ENCODE measurements at places on chromosomes 2 and 18. TPM values are rescaled to one million over a fixed set of nuclear protein-coding genes. Genes with fewer than 3 reads are reported as not detected.
A peak's percentile ranks its signal among the peaks of the same experiment; 100 is the strongest.

GRCh38 chr2:39469807-39470206 is 32.7 kb upstream of the MAP4K3 start:
- DNase-seq, result no peak
- H3K4me1 ChIP-seq, result peaks cover 34% of the 10 kb centered on the region
- no peaks in the 10 kb centered on the region for H3K27me3 ChIP-seq
- no peak overlapping the region for H3K4me3 ChIP-seq
- H3K27ac ChIP-seq, result no peak overlapping the region

The PARD6G gene
- total RNA-seq, result 28.3 TPM

The HOXD8 gene
- total RNA-seq, result not detected

DNA sequence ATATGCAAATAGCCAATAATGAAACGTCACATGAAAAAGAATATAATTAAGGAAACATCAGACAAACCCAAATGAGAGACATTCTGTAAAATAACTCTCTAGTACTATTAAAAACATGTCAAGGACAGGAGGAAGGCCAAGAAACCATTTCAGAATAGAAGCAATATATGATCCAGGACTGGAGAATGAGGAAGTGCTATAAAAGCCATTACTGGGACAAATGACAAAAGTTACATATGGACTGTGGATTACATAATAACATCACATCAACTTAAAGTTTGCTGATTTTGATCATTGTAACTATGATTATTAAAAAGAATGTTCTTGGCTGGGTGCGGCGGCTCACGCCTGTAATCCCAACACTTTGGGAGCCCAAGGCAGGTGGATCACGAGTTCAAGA is 81.3 kb downstream of the CRACDL start:
- H3K36me3 ChIP-seq, result no peaks in the 10 kb centered on the region
- peaks cover 29% of the 10 kb centered on the region for H3K27me3 ChIP-seq
- no peaks in the 10 kb centered on the region for H3K4me1 ChIP-seq
- DNase-seq, result no peak
- H3K27ac ChIP-seq, result no peak overlapping the region

DNA sequence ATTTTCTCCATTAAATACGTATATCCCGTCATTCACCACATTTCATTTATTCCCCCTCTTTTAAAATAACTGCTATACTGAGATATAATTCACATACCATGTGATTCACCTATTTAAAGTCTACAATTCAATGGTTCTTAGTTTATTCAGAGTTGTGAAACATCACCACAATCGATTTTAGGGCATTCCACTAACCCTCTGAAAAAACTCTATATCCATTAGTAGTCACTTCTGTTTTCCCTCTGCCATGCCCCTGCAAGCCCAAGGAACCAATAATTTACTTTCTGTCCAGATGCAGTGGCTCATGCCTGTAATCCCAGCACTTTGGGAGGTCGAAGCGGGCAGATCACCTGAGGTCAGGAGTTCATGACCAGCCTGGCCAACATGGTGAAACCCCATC is 95.5 kb upstream of the FZD5 start:
- no peak for DNase-seq
- no peaks in the 10 kb centered on the region for H3K27me3 ChIP-seq
- H3K4me3 ChIP-seq, result no peak overlapping the region
- H3K36me3 ChIP-seq, result no peaks in the 10 kb centered on the region

DNA sequence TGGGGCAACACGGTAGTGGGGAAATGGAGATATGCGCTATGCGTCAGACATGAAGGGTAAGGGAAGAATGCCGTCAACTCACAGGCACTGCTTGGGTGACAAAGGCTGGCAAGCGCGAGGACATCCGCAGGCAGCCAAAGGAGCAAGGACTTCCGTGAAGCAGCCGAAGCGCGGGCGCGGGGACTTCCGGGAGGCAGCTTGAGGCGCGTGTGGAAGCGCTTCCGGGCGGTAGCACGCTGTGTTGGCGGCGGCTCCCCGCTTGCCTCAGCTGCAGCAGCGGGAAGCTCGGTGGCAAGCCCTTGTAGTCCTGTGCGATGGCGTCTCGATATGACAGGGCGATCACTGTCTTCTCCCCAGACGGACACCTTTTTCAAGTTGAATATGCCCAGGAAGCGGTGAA is at the start of gene PSMA8:
Gene PSMA8, plus strand, starts transcription at position 218 of the 400 bp plus-strand sequence. Its CDS starts 97 bp downstream, at position 315.
- no peaks in the 10 kb centered on the region for H3K27me3 ChIP-seq
- no peaks in the 10 kb centered on the region for H3K4me1 ChIP-seq
- H3K36me3 ChIP-seq, result no peaks in the 10 kb centered on the region

The MOCOS gene
- 2.6 TPM for total RNA-seq

GRCh38 chr18:21110713-21111345 is 784 bp downstream of the ROCK1 start:
- peaks cover 4% of the 10 kb centered on the region for H3K36me3 ChIP-seq
- no peak for DNase-seq
- H3K27ac ChIP-seq, result peak overlapping the region; percentile 96
- peaks cover 7% of the 10 kb centered on the region for H3K27me3 ChIP-seq
- no peak overlapping the region for H3K4me3 ChIP-seq

GRCh38 chr2:11121099-11121822 is 34.0 kb upstream of the SLC66A3 start:
- no peak overlapping the region for H3K27ac ChIP-seq
- no peaks in the 10 kb centered on the region for H3K4me1 ChIP-seq
- no peak overlapping the region for H3K4me3 ChIP-seq
- no peak for DNase-seq

The HOXD1 gene
- not detected for total RNA-seq

- no peaks in the 10 kb centered on the region for H3K36me3 ChIP-seq
- H3K27ac ChIP-seq, result no peak overlapping the region
- peak overlapping the region; percentile 99 for H3K4me3 ChIP-seq
Observed at GRCh38 chr18:26545335-26546123, 2.8 kb downstream of the KCTD1 start.

DNA sequence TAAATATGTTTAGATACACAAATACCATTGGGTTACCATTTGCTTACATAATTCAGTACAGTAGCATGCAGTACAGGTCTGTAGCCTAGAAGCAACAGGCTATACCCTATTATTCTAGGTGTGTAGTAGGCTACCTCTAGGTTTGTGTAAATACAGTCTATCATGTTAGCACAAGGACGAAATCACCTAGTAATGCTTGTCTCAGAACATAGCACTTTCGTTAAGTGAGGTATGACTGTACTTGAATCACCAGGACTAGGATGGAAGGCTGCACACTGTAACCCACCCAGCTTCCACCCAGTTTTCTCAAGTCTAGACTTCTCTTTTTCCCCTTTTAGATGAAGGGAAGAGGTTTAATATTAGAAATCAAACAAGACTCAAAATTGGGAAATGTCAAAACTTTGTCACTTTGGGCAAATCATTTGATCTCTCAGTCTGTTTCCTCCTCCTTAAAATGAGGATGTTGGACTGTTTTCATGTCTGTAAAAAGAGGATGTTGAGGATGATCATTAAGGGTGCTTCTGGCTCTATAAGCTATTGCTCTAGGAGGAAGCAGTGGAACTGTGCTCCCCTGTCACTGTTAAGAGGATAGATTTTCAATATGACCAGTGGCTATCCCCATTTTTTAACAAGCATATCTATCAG is 3.7 kb upstream of the SOCS6 start:
- peaks cover 2% of the 10 kb centered on the region for H3K27me3 ChIP-seq
- peaks cover 3% of the 10 kb centered on the region for H3K36me3 ChIP-seq
- H3K4me3 ChIP-seq, result no peak overlapping the region
- no peak overlapping the region for H3K27ac ChIP-seq
- peaks cover 9% of the 10 kb centered on the region for H3K4me1 ChIP-seq

GRCh38 chr2:63047321-63048279 is 3.0 kb upstream of the OTX1 start:
- DNase-seq, result peak; percentile 28
- H3K27ac ChIP-seq, result peak overlapping the region; percentile 30
- H3K4me1 ChIP-seq, result peaks cover 62% of the 10 kb centered on the region
- H3K36me3 ChIP-seq, result peaks cover 16% of the 10 kb centered on the region
- peak overlapping the region; percentile 88 for H3K4me3 ChIP-seq

DNA sequence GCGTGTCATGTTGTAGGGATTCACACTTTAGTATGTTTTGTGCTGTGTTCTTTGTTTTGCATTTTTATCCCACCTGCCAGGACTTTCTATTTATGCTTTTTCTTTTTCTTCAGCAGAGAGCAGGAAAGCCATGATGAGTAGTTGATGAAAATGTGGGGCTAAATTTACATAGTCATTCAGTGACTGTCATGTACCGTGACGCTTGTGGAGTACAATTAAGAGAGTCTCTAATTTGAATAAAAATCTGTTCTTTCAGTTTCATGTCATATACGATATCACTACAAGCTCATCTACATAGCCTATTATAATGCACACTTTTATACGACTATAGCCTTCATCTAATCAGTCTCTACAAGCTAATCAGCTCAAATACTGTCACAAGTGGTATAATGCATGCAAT is 112.7 kb upstream of the SPATS2L start:
- no peaks in the 10 kb centered on the region for H3K4me1 ChIP-seq
- DNase-seq, result no peak
- no peak overlapping the region for H3K27ac ChIP-seq
- H3K36me3 ChIP-seq, result no peaks in the 10 kb centered on the region
- no peak overlapping the region for H3K4me3 ChIP-seq

The KCNG2 gene
- total RNA-seq, result not detected

DNA sequence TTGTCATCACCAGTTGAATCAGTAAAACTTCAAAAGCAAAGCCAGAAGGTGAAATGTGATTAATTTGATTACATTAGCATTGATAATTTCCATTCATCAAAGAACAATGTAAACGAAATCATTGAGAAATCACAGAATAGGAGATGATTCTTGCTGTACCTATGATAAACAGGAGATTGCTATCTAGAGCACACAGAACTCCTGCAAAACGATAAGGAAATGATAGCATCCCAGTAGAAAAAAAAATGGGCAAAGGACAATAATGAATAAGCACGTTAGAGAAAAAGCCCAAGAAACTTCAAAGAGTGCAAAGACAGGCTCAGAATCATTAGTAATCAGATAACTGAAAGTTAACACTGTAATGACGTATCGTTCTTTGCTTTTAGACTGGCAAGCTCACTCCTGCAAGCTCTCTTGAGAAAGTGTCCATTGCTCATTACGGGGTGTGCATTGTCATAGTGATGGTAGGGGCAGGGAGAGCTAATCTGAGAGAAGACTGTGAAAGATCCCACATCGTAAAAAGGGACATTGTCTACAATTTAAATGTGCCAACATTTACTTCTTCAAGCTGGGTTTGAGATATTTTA is 143.6 kb downstream of the SPP2 start:
- H3K4me1 ChIP-seq, result no peaks in the 10 kb centered on the region
- DNase-seq, result no peak
- H3K27me3 ChIP-seq, result peaks cover 9% of the 10 kb centered on the region
- no peaks in the 10 kb centered on the region for H3K36me3 ChIP-seq
- no peak overlapping the region for H3K4me3 ChIP-seq

DNA sequence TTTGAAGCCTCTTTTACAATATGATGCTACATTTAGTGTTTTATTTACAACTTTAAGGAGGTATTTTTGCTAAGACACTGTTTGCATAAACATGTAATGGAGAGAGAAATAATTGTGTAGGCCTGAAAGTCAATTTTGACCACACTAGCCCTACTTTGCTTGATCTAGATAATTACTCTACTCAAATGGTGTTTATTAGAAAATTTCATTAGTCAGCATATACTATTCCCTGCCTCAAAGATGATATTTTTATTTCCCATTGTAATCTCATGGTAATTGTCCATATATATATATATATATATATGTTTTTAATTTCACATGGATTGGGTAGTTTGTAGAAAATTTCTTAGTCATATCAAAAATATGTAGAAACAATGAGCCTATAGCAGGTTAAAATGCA is 632.2 kb downstream of the SATB2 start:
- H3K27ac ChIP-seq, result no peak overlapping the region
- no peaks in the 10 kb centered on the region for H3K4me1 ChIP-seq
- no peaks in the 10 kb centered on the region for H3K27me3 ChIP-seq
- no peaks in the 10 kb centered on the region for H3K36me3 ChIP-seq
- DNase-seq, result no peak
- H3K4me3 ChIP-seq, result no peak overlapping the region

DNA sequence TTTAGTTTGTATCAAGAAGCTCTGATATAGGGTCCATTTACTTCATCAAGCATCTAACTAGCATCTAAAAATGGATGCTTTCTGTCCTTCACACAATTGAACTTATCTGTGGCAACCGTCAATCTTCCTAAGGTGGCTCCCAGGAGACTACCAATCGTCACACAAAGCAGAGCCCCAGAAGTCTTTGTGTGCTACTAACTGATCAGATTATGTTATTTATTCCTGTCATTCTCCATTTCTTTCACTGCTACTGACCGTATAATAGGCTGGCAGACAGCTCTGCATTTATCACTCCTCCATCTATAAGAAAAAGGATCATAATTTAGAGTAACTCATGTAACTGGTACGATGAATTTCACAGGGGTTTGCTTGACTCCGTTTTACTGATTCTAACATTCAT is 585.0 kb upstream of the NXPH2 start:
- H3K36me3 ChIP-seq, result no peaks in the 10 kb centered on the region
- no peak for DNase-seq
- H3K4me3 ChIP-seq, result no peak overlapping the region
- no peak overlapping the region for H3K27ac ChIP-seq
- H3K4me1 ChIP-seq, result peaks cover 7% of the 10 kb centered on the region
- H3K27me3 ChIP-seq, result no peaks in the 10 kb centered on the region

The STAT4 gene
- total RNA-seq, result 1.0 TPM

The MC5R gene
- total RNA-seq, result not detected

- H3K27ac ChIP-seq, result no peak overlapping the region
- peaks cover 11% of the 10 kb centered on the region for H3K4me1 ChIP-seq
- H3K4me3 ChIP-seq, result no peak overlapping the region
- H3K27me3 ChIP-seq, result no peaks in the 10 kb centered on the region
Observed at GRCh38 chr18:38957736-38958135, 1392.1 kb upstream of the CELF4 start.

The REG1B gene
- not detected for total RNA-seq

GRCh38 chr18:42289526-42289925 is 334.5 kb downstream of the PIK3C3 start:
- H3K4me3 ChIP-seq, result no peak overlapping the region
- H3K27ac ChIP-seq, result no peak overlapping the region
- no peaks in the 10 kb centered on the region for H3K36me3 ChIP-seq
- no peaks in the 10 kb centered on the region for H3K27me3 ChIP-seq

- no peaks in the 10 kb centered on the region for H3K4me1 ChIP-seq
- H3K4me3 ChIP-seq, result no peak overlapping the region
- no peak for DNase-seq
Observed at GRCh38 chr2:98308532-98308931, 37.7 kb upstream of the CNGA3 start.

The SERPINB3 gene
- total RNA-seq, result not detected

GRCh38 chr2:84187258-84187657 is 271.8 kb downstream of the SUCLG1 start:
- H3K36me3 ChIP-seq, result no peaks in the 10 kb centered on the region
- H3K4me3 ChIP-seq, result no peak overlapping the region
- H3K27me3 ChIP-seq, result no peaks in the 10 kb centered on the region
- H3K27ac ChIP-seq, result peak overlapping the region; percentile 17
- no peaks in the 10 kb centered on the region for H3K4me1 ChIP-seq

Measured in neural crest cell (in vitro differentiated cells).